Activated T-helper 1 cell treated with Interleukin-2 at 50 U/mL for 16 hours (primary cell): ENCODE measurements at places on chromosomes 1 and 21.

GRCh38 chr1:62682531-62682930, 5.7 kb downstream of the DOCK7 start:
- no peak for DNase-seq

- DNase-seq, result no peak
Measured at GRCh38 chr1:27363766-27364695, 2.7 kb downstream of the MAP3K6 start.

- no peak for DNase-seq
Measured at GRCh38 chr1:8651962-8652361, 165.5 kb downstream of the RERE start.

- no peak for DNase-seq
Measured at GRCh38 chr1:89786628-89787214, 34.1 kb upstream of the LRRC8D start.

- no peak for DNase-seq
Measured at GRCh38 chr1:36448530-36449056, 1.7 kb downstream of the OSCP1 start.

DNA sequence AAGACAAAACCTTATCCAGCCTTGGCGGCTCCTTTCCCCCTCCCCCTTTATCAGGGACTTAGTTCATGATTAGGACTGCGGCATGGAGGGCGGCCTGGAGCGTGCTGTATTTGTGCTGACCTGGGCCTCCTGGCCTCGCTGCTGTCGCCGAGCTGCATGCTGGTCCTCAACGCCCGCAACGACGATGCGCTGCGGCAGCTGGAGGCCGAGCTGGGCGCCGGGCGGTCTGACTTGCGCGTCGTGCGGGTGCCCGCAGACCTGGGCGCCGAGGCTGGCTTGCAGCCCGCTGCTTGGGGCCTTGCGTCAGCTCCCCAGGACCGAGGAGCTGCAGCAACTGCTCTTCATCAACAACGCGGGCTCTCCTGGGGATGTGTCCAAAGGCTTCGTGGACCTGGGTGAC, 70.9 kb downstream of the TM2D1 start:
- no peak for DNase-seq
